GM20000 (cell line): ENCODE measurements at places on chromosomes 7 and 10.

DNA sequence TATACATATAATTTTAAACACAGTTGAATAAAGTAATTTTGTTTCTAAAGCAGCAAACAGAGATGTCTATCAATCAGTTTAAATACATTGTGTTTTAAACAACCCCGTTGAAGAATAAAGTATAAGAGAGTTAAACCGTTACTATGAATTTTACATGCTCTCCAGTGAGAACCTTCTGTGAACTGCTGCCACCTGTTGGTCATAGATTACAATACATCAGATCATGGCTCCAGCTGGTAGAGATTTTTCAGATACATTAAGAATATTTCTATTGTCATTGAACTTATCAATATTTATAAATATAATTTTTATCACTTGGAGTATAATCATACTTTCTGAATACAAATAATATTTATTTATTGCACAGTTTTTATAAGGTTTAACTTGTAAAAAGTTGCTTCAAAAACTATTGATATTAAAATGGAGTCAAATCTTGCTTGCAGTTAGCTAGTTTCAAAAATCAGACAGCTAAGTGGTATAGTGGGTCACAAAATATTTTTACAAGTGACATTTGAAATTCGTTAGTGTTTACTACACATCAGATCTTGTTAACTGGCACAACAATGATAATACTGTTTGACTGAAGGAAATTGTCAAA lies 561.2 kb upstream of the PHF14 start:
- DNase-seq: peak; percentile 28

DNA sequence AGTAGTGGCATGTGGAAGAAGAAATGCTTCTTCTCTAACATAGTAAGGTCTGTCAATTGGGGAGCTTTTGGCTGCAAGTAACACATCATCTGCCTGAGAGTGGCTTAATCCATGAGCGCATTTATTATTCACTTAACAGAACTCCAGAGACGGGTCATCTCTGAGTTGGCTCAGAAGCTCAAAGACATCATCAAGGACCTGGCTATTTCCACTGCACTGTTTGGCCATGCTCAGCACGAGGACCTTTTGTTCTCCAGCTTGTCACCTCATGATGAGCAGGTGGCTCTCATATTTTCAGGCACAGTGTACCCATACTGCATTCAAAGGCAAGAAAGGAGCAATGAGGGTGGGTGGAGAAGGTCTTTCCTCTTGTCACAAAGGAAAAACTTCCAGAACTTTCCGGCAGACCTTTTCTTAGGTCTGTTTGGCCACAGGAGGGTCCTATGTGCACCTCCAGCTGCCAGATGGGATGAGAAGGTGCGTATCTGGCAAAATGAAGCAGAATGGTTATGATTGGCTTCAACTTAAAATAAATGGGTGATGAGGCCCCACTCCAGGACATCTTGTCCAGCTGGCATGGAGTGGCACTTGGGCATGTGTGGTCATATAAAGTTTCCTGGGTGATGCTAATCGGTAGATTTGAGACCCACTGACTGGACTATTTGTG lies 55.6 kb upstream of the SHH start:
- DNase-seq: no peak

DNA sequence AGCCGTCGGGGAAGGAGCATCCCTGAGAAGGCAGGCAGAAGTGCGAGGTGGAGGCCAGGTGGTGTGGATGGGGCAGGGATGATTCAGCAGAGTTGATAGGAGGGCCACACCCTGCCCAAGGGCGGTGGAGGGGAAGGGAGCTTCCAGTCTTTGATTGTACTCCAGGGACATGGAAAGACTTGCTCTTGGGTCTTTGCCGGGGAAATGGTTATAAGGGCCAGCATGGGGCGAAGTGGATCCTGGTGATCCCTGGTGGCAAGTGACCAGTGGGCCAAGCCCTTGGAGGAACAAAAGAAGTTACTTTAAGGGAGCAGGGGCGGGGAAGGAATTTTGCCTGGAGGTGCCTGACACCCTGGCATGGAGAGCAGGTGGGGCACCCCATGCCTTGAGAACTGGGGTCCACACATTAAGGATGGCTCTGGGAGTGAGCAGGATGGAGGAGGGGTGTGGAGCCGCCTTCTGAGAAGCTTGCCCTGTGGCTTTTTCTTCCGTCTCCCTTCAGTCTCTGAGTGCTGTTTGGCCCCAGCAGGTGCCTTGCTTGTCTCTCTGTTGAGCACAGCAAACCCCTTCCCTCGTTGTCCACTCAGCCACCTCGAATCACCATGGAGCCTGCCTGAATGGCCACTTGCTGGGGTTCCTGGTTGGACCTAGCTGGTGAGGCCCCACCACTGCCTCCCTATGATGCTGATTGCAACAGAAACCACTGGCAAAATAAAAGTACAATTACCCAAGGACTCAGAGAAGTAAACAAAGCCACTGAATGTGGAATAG lies 83.9 kb downstream of the RAMP3 start:
- no peak for DNase-seq

DNA sequence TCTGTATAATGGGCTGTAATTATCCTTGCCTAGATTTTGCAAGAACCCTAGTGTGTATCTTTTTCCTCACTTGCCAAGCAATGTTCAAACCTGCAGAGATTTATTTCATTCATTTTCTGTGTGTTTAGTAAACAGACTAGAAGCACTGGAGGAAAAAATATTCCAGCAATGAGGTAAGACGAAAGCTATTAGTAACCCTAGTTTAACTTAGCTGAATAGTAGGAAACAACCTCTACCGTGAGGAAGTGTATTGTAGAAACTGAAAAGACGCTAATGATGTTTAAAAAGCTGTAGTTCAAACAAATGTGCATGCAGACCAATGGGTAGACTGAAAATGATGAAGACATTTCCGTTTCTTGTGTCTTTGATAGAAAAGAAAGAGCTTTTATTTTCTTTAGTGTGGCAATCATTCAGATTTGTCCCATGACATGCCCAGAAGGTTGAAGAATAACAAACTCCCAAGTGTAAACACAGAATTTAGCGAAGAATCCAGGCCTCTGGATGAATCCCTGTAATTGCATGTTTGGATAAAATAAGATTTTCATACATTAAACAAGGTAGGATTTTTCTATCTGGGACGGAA lies 20.7 kb downstream of the CAV1 start:
- DNase-seq: no peak

DNA sequence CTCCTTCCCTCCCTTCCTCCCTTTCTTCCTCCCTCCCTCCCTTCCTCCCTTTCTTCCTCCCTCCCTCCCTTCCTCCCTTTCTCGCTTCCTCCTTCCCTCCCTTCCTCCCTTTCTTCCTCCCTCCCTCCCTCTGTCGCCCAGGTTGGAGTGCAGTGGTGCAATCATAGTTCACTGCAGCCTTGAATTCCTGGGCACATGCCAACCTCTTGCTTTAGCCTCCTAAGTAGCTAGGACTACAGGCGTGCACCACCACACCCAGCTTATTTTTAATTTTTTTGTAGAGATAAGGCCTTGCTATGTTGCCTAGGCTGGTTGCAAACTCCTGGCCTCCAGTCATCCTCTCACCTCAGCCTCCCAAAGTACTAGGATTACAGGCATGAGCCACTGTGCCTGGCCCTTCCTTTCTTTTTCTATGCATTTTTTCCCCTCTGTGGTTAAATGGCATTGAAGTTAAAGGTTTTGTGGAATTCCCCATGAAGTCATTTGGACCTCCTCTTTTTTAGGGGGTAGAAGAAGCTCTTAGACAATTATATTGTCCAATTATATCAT lies 9.6 kb downstream of the KLHDC10 start:
- DNase-seq: no peak

DNA sequence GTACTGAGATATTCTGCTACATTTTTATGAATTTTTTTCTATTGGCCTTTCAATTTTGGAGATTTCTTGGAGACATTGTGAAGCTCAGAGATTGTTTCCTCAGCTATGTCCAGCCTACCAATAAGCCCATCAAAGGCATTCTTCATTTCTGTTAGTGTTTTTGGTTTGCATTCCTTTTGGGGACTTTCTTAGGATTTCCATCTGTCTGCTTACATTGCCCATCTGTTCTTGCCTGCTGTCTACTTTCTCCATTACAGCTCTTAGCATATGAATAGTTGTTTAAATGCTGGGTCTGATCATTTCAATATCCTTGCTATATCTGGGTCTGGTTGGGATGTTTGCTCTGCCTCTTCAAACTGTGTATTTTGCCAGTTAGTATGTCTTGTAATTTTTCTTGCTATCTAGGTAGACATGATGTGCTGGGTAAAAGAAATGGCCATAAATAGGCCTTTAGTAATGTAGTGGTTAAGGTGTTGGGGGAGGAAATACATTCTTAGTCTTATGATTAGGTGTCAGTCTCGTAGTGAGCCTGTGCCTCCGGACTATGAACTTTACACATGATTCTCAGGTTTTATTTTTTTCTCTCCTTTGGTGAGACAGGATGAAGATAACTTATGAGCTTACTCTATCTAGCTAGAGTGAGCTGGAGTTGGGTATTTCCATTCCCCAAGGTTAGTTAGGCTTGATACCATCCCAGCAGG lies 32.6 kb upstream of the NME8 start:
- DNase-seq: peak; percentile 41

DNA sequence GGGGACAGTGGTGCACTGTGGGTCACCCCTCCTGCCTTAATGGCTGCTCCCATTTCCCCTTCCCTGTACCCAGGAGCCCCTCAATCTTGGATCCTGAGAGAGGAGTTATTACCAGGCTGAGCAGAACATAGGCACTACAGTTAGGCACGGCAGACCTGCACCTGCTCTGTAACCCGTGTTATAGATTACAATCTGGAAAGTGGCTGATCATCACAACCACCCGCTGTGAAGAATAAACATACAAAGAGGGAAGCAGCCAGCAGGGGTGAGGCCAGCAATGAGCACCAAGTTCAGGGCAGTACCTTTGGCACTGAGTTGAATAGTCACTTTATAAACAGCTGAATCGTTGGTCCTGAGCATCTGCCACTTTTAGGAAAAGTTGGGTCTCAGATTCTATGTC lies 1.7 kb downstream of the CDHR1 start:
- DNase-seq: no peak

GRCh38 chr10:79405221-79405994 lies 40.0 kb downstream of the ZCCHC24 start:
- DNase-seq: no peak

GRCh38 chr10:115951242-115951641 lies 321.8 kb downstream of the GFRA1 start:
- DNase-seq: no peak

DNA sequence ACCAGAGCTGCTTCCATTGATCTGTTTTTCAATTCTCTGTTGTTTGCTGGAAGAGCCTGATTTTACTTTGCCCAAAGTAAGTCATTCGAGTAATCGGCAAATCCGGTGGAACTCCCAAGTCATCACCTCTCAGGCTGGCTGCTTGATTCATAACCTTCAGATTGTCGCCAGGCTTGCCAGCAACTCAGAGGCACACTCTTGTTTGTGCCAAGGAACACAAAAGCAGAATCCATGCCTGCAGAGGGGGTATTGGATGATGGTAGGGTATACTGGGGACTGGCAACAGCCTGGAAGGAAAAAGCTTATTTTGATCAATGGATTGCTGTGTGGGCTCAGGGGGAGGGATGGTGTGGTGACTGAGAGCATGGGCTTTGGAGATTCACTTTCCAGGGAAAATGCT lies 542.4 kb downstream of the SORCS3 start:
- DNase-seq: no peak

GRCh38 chr10:21572578-21572977 lies 38.5 kb downstream of the MLLT10 start:
- DNase-seq: no peak

GRCh38 chr7:107715531-107715930 lies 28.4 kb upstream of the CBLL1 start:
- DNase-seq: no peak

DNA sequence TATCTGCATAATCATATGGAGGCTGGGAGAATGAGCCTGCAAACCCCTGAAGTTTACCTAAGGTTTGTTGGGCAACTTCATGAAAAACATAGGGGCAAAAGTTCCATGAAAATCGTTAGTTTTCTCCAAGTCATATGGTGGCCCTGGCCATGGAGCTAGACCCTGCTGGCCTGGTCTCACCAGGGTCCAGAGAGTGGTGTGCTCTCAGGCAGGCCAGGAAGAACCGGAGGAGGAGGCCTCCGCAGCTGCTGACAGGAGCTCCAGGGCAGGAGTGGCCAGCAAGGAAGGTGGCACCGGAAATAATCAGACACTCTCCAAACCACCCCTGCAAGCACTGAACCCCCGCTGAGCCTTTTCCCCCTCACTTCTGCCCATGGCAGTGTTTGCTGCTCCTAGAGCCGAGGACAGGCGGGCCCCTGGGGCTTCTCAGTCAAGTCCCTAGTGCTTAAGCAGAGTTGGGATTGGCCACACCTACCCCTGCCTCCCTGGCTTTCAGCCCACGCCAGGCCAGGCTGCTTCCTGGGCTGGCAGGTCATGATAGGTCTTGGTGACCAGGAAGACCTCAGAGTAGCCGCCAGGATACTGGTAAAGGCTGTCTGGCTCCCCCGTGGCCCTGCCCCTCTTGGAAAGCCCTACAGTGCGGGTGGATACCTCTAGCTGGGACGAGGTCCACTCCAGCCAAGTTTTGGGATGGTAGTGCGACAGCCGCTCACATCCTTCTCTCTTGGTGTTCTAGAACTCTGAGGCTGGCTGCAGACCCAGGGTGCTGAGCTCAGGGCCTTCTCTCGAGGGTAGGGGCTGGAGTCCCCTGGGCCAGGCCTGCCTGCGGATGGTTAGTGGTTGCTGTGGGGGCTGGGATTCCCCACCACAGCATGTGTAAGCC lies 242.8 kb downstream of the MGMT start:
- DNase-seq: no peak
